ENCODE measurements at places on chromosomes 6 and 20. TPM values are rescaled to one million over a fixed set of nuclear protein-coding genes. Genes with fewer than 3 reads are reported as not detected.

The ECT2L gene
- total RNA-seq, result not detected

The HCRTR2 gene
- total RNA-seq, result not detected

The TTBK1 gene
- total RNA-seq, result 0.31 TPM

The TSBP1 gene
- total RNA-seq, result not detected

The HLA-DMB gene
- total RNA-seq, result 1.9 TPM

The NFATC2 gene
- total RNA-seq, result 35.8 TPM

DNA sequence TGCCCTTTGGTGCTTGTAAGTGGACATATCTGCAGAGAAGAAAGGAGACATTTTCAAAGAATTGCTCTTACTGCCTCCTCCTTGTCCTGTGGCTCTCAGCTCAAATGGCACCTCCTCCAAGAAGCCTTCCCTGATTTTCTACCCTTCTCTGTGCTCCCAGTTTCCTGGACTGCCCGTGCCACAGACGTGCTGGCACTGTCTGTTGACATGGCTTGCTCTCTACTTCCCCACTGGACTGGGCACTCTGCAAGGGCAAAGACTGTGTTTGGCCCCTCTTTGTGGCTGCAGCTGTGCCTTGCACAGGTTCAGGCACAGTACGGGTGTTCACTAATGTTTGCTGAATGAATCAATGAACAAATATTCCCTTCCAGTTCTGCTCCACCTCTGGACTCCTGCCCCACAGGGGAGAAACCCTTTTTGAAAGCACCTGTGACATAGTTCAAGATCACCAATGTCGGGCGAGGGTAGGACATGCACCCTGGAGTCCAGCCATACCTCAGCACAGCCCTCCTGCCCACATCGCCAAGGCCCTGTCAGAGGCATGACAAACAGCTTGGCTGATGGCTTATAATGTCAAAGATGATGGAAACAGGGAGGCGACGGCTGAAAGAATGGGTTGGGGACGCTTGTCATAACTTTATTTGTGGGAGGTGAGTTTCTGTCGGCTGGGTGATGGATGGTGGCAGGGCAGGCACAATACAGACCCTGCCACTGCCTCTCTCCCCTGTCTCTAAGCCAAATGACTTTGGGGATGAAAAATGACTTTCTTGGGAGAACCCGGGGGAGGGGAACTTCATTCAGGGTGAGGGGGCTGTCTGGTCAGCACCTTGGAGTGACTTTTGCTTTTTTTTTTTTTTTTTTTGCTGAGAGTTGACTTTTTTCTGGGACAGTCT lies 15.6 kb upstream of the CTNNBL1 start:
- H3K4me1 ChIP-seq, result peaks cover 2% of the 10 kb centered on the region
- no peak for DNase-seq
- no peaks in the 10 kb centered on the region for H3K36me3 ChIP-seq
- no peak overlapping the region for H3K27ac ChIP-seq
- no peak overlapping the region for H3K4me3 ChIP-seq
- H3K27me3 ChIP-seq, result peaks cover 26% of the 10 kb centered on the region

- no peaks in the 10 kb centered on the region for H3K4me1 ChIP-seq
- H3K36me3 ChIP-seq, result no peaks in the 10 kb centered on the region
- DNase-seq, result no peak
- no peak overlapping the region for H3K4me3 ChIP-seq
These were observed 512.8 kb upstream of the CHD6 start for GRCh38 chr20:42130810-42131596.

DNA sequence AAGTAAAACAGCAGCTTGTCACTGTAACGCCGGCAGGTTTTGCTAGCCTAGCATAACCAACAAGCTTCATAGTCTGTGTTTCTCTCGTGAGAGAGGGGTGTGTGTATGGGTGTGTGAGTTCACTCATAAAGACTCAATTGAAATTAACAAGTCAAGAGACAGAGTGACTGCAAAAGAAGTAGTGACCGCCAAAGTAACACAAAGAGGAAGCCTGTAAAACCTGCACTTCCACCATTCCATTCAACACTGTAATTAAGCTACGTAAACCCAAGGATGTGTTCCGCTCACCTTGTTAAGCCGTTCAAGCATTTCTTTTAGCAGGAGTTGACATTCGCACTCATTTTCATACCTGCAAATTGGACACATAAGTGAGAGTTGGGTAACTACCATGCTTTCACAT lies 6.6 kb downstream of the BFSP1 start:
- H3K4me3 ChIP-seq, result no peak overlapping the region
- no peaks in the 10 kb centered on the region for H3K27me3 ChIP-seq
- no peak overlapping the region for H3K27ac ChIP-seq
- no peak for DNase-seq

DNA sequence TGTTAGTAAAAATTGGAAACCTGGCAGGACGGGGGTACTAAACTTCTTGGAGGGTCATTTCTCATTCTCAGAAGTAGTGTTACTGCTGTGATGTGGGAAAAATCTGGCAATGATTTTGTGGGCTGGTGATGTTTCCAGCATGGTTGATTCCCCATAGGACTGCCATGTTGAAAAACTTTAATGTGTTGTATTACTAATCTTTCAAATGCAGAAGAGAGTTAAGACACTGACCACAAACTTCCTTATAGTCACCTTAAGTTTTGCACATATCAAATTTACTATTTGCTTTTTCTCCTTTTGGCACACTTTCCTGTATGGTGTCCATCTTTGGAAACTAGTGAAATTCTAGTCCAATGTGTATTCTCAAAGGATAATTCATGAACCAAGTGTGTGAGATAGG lies 236.2 kb upstream of the TAB2 start:
- H3K4me3 ChIP-seq, result no peak overlapping the region
- H3K36me3 ChIP-seq, result no peaks in the 10 kb centered on the region
- H3K27me3 ChIP-seq, result no peaks in the 10 kb centered on the region
- no peak for DNase-seq
- peaks cover 84% of the 10 kb centered on the region for H3K4me1 ChIP-seq
- H3K27ac ChIP-seq, result no peak overlapping the region

- H3K4me1 ChIP-seq, result no peaks in the 10 kb centered on the region
- H3K4me3 ChIP-seq, result no peak overlapping the region
- no peaks in the 10 kb centered on the region for H3K36me3 ChIP-seq
- H3K27ac ChIP-seq, result no peak overlapping the region
- peaks cover 26% of the 10 kb centered on the region for H3K27me3 ChIP-seq
- DNase-seq, result no peak
These were observed 119.2 kb downstream of the MRPL14 start for GRCh38 chr6:44007818-44008621.

DNA sequence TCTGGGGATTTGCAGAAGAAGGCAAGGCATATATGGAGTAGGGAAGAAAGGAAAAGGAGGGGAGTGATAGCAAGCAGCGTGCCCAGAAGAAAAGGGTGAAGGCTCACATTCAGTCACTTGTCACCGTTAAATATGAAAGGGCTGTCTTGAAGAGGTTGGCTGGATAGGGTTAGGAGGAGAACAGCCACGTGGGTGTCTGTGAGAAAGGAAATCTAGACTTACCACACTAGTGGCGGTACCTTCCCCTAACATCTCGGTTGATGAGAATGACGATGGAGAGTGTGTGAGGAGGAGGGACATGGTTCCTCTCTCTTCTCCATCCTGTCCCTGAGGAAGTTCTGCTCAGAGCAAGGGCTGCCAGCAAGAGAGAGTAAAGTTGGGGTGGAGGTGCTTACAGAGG lies 74.3 kb upstream of the CCN6 start:
- peaks cover 66% of the 10 kb centered on the region for H3K4me1 ChIP-seq
- no peaks in the 10 kb centered on the region for H3K27me3 ChIP-seq
- H3K4me3 ChIP-seq, result no peak overlapping the region
- no peak overlapping the region for H3K27ac ChIP-seq
- no peak for DNase-seq
- H3K36me3 ChIP-seq, result no peaks in the 10 kb centered on the region

- DNase-seq, result no peak
- no peak overlapping the region for H3K27ac ChIP-seq
- H3K4me3 ChIP-seq, result no peak overlapping the region
- H3K36me3 ChIP-seq, result peaks cover 48% of the 10 kb centered on the region
- H3K27me3 ChIP-seq, result no peaks in the 10 kb centered on the region
These were observed 14.6 kb downstream of the MAVS start for GRCh38 chr20:3861191-3861590.

GRCh38 chr6:164347455-164347854 lies 932.9 kb downstream of the QKI start:
- H3K4me1 ChIP-seq, result no peaks in the 10 kb centered on the region
- no peaks in the 10 kb centered on the region for H3K27me3 ChIP-seq
- no peaks in the 10 kb centered on the region for H3K36me3 ChIP-seq
- no peak overlapping the region for H3K27ac ChIP-seq
- H3K4me3 ChIP-seq, result no peak overlapping the region
- DNase-seq, result no peak

DNA sequence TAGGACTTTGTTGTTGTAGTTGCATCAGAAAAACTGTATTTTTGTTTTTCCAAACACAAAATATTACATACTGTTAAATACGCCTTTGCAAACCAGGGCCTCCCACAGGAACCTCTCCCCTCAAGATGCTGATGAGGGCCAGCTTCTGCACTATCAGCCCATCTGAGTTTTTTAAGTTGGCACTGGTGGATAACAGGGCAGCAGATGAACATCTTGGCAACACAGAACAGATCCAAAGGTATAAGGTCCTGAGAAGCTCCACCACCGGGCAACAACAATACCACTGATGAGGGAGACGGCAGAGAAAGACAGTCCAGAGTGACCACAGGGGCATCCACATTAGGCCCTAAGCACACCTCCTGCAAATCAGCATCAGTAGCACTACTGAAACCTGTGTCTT lies 177.7 kb downstream of the DLL1 start:
- H3K4me1 ChIP-seq, result no peaks in the 10 kb centered on the region
- no peak overlapping the region for H3K4me3 ChIP-seq
- no peak for DNase-seq
- H3K36me3 ChIP-seq, result no peaks in the 10 kb centered on the region
- H3K27me3 ChIP-seq, result peaks cover 2% of the 10 kb centered on the region

GRCh38 chr20:36181934-36182603 lies 27.5 kb downstream of the EPB41L1 start:
- no peak overlapping the region for H3K4me3 ChIP-seq
- no peaks in the 10 kb centered on the region for H3K4me1 ChIP-seq
- no peaks in the 10 kb centered on the region for H3K27me3 ChIP-seq
- no peak overlapping the region for H3K27ac ChIP-seq
- DNase-seq, result no peak

- H3K27me3 ChIP-seq, result no peaks in the 10 kb centered on the region
- peak overlapping the region; percentile 73 for H3K4me3 ChIP-seq
- H3K27ac ChIP-seq, result peak overlapping the region; percentile 99
- peaks cover 67% of the 10 kb centered on the region for H3K4me1 ChIP-seq
- peaks cover 24% of the 10 kb centered on the region for H3K36me3 ChIP-seq
These were observed 6.5 kb downstream of the PEDS1 start for GRCh38 chr20:50146732-50147662.

GRCh38 chr6:52497652-52498408 lies 77.7 kb downstream of the EFHC1 start:
- H3K27me3 ChIP-seq, result no peaks in the 10 kb centered on the region
- H3K36me3 ChIP-seq, result peaks cover 3% of the 10 kb centered on the region
- no peaks in the 10 kb centered on the region for H3K4me1 ChIP-seq
- no peak for DNase-seq
- H3K27ac ChIP-seq, result no peak overlapping the region

DNA sequence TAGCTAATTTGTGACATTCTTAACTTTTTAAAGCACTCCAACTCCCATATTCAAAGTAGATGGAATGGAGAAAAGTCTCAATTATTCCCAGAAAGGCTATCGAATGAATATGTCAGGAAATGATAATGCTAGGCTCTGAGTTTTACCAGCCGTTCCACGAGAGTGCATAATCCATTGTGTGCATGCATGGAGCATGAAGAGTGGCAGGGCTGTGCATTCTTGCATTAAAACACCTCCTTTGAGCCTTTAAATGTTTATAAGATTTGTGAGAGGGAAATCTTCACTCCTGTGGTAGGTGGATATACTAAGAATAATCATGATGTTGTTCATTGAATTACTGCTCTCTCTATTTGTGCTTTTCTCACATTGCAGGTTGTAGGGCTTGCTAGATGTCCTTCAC lies 178.3 kb downstream of the CARMIL1 start:
- no peak overlapping the region for H3K4me3 ChIP-seq
- no peak for DNase-seq
- H3K27me3 ChIP-seq, result peaks cover 1% of the 10 kb centered on the region
- no peaks in the 10 kb centered on the region for H3K36me3 ChIP-seq
- no peak overlapping the region for H3K27ac ChIP-seq

GRCh38 chr6:15770347-15771143 lies 107.7 kb upstream of the DTNBP1 start:
- DNase-seq, result peak; percentile 55
- no peak overlapping the region for H3K4me3 ChIP-seq
- peak overlapping the region; percentile 71 for H3K27ac ChIP-seq

- peaks cover 4% of the 10 kb centered on the region for H3K27me3 ChIP-seq
- no peaks in the 10 kb centered on the region for H3K4me1 ChIP-seq
- no peaks in the 10 kb centered on the region for H3K36me3 ChIP-seq
- H3K27ac ChIP-seq, result no peak overlapping the region
- H3K4me3 ChIP-seq, result no peak overlapping the region
These were observed 144.4 kb downstream of the PHACTR3 start for GRCh38 chr20:59748619-59749191.

DNA sequence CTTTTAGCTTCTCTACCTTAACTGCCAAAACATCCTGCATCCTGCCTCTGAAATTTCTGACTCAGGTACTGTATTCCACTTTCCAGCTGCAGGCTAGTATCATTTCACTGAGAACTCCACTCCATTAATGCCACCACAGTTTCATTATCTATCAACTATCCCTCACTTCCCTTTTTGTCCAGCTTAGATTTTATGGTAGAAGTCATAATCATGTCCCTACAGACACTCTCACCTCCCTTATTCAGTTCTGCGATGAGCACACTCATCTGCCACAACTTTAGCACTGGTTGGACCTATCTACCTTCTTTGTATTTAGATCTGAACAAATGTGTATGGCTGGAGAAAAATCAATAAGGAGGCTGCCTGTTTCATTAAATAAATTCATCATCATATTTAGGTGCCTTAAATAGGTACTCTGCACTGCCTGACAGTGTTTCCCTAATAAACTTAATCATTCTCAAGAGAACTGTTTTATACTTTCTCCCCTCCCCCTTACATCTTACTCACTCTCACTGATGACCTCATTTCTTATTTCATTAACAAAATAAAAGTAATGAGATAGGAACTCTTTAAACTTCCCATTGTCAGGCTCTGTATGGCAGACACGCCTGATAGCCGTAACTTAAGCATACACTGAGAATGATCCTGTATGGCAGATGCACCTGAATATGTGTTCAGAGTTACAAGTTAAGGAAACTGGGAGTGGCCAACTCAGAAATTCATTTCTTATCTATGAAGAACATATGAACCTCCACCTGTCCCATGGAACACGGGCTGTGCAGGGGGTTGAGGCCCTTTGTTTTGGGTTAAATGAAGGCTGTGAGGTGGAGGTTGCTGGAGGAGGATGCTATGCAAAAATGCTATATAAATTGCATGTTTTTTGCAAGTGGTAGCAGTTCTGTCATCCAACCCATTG lies 95.3 kb upstream of the MAN1A1 start:
- H3K27ac ChIP-seq, result no peak overlapping the region
- H3K4me1 ChIP-seq, result peaks cover 15% of the 10 kb centered on the region
- no peak for DNase-seq
- no peaks in the 10 kb centered on the region for H3K36me3 ChIP-seq
- no peak overlapping the region for H3K4me3 ChIP-seq
